ENCODE measurements at places on chromosomes 6 and 20.

DNA sequence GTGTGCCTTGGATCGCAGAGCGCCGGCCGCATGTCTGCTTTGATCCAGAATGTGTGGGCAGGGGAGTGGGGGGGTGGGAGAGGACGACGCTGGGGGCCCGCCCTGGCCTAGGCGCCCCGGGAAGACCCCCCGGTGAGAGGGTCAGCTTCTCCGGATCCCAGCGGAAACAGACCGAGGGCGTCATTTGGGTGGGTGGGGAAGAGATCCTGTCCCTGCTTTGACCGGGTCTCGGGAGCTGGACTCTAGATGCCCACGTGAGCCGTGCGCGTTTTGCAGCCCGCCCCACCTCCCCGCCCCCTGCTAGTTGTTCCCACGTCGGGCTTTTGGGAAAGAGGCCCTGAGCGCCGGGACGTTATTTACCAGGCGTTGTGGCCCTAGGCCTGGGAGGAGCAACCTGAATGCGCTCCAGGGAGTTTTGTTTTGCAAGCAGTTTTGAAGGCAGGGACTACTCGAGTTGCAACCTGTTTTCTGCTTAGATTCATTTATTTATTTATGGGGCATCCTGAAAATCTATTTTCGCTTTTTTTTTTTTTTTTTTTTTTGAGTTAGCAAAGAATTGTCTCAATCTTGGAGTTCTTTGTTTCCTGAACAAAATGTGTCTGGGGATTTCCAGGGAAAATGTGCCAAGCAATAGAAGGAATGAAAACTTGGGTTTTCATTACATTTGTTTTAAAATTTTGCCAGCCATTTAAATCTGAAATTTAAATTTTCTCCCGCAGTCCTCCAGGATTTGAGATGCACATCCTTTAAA is 1.6 kb downstream of the DSP start:
- peak; percentile 92 for DNase-seq

- DNase-seq: peak; percentile 84
Measured at GRCh38 chr20:21048841-21049273, 57.3 kb downstream of the LINC00237 start.

DNA sequence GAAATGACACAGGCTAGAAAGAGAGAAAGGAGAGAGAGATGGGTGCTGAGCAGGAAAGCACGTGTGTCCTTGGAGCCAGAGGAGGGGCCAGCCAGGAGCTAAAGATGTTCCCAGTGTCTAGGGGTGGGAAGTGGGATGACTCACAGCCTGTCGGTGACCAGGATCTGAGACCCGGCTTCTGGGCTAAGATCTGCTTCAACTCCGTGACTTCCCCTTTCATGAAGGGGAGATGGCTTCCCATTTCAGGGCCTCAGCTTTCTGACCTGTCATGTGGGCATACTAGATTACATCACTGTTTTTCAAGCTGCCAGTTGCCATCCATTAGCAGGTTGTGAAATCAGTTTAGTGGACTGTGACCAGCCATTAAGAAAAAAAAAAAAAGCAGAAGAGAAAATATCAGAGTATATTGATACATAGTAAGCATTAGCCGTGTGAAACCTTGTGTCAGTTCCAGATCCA is 5.4 kb downstream of the TGM3 start:
- no peak for DNase-seq

DNA sequence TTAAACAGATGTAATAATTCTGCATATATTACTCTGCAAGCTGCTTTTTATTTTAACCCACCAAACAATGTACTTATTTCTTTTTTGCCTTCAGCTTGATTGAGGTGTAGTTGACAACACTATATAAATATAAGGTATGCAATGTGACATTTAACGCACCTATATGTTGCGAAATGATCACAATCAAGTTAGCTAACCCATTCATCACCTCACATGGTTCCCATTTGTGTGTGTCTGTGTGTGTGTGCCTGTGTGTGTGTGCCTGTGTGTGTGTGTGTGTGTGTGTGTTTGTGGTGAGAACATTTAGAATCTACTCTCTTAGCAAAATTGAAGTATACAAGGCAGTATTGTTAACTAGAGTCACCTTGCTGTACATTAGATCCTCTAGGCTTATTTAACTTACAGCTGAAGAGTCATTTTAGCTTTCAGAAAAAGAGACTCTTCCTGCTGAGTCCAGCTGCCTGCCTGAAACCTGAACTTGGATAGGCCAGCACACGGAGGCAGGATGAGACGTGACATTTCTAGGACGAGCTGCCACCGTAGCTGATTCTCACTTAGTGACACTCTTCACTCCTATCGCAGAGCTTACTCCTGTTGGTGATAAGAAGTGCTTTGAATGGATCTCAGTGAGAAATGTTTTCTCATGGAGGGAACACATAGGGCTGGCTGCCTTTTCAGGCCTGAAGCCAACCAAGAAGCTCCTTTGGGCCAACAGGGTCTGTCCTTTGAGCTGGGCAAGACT is 126.5 kb upstream of the RIPOR2 start:
- DNase-seq: no peak

GRCh38 chr6:141105481-141105880 is 1027.2 kb upstream of the GJE1 start:
- no peak for DNase-seq

DNA sequence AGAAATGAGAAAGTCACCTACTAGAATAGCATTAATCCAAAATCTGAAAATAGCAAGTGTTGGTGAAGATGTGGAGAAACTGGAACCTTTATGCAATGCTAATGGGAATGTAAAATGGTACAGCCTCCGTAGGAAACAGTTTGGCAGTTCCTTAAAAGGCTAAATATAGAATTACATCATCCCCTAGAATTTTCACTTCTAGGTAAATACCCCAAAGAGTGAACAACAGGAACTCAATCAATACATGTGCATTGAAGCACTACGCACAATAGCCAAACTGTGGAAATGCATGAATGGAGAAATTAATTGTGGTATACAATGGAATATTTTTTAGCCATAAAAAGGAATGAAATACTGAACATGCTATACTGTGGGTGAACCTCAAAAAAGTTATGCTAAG is 982.0 kb upstream of the FLRT3 start:
- no peak for DNase-seq

DNA sequence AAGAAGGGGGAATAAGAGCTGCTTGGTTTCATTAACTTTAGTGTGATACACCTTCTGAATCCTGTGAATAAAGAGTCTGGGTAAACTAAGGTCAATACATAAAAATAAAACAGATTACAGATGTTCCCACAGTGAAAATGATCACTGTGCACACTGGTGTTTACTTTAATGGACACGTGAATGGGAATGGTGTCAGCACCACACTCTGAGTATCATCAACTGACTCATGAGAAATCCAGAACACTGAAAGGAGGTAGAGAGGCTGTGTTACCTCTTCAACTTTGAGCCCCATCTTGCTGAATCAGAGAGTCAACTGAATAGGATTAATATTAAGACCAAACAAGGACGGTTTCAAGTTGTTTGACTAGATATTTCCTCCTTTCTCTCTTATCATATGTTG is 75.0 kb downstream of the ELOVL4 start:
- DNase-seq: no peak

- DNase-seq: no peak
Measured at GRCh38 chr6:68673255-68673654, 38.2 kb downstream of the ADGRB3 start.

DNA sequence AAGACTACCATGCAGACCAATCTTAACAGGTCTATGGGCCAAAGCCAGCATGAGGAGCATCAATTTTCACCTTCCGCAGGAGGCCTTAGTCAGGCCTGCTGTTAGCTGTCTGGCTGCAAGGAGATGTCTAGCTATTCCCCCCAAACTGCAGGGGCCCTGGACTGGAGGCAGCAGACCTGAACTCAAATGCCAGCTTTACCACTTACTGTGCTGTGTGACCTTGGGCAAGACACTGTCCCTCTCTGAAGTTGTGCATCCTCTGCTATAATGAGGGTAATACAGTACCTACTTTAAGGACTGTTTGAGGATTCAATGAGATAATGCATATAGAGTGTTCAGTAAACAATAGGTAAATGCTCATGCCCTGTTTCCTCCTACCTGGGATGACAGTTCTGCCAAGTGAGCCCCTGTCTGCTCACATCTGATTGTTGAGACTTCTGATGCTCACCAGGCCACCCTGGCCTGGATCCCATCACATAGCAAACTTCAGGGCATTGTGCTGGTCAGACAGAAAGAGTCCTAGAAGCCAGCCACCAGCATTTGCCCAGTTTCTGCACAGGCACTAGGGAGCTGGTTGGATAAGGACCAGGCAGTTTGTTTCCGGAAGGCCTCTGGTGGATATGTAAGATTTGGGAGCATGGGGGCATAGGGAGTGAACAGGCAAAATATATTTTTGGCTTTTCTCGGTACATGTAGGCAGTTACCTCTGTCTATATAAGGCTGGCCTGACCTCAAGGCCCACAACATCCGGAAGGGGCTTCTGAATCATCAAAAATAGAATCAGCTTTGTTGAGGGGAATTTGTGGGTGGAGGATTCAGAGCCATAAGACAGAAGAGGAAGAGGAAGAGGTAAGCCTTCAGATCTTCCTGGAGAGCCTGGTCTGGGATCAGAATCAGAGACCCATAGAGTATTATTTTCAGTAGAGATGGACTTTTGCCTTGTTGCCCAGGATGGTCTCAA is 2.3 kb upstream of the OCSTAMP start:
- no peak for DNase-seq

DNA sequence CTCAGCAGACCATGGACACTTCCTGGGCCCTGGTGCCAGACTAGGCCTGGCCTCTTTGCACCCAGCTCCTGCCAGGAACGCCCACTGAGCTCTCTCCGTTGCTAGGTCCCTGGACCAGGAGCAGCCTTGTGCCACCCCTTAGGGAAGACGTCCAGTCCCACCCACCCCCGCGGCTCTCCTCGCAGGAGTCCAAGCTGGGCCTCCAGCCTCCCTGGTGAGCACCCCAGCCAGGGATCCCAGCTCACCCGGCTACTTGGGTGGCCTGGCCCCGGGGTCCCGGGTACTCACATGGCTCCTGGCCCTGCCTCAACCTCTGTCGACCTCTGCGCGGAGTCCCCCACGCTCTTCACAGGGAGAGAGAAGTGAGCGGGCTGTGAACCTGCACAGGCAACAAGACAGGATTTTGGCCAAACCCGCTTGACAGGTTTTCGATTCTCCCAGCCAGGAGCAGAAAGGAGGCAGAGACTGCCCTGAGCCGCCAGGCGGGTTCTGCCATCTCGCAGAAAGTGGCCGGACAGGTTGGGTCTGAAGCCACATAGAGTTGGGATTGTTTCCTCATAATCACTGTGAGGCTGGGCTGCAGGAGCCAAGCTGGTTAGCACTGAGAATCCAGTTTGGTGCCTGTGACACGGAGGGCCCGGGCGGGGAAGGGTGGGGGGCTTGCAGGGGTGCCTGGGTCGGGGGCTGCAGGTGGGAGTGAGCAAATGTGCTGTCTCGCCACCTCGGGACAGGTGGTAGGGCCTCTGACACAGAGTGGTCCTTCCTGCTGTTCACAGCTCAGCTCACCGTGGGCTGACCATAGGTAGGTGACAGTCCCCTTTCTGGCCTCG is at the start of gene RBBP8NL:
Gene RBBP8NL (minus strand): TSS at position 368 of the 830 bp plus-strand sequence. CDS start 7,892 bp downstream, outside the sequence.
- peak; percentile 86 for DNase-seq

DNA sequence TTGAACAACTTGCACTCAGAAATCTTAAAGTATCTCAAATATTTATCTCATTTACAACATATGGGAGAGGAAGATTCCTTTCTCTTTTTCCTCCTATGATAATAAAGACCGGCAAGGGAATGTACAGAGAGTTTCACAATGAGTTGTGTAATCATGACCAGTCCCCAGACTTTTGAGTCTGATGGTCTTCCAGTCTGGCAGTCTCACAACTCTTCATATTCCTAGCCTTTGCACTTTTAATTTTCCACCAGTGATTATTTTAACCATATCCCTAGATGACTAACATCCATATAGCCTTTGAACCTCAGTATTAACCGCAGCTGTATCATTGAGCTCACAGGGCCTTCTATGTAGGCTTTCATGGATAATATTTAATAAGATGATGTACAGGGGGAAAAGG is 278.5 kb downstream of the KHDC1L start:
- DNase-seq: no peak

DNA sequence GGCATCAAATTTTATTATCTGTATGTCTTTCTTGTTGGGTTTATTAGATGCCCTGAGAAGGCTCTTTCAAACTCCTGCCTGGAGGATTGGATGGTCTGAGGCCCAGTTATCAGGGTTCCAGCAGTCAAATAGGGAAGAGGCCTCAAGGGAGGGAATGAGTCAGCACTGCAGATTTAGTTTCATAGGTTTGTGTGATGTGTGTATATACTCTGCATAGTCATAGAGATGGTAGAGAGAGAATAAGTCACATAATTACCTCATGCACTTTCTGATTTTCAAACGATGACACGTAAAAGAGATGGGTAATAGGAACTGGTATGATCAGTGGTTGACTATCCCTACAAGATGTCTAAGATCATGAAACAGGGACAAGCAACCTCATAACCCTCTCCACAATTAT is 82.1 kb downstream of the ADAT2 start:
- no peak for DNase-seq

DNA sequence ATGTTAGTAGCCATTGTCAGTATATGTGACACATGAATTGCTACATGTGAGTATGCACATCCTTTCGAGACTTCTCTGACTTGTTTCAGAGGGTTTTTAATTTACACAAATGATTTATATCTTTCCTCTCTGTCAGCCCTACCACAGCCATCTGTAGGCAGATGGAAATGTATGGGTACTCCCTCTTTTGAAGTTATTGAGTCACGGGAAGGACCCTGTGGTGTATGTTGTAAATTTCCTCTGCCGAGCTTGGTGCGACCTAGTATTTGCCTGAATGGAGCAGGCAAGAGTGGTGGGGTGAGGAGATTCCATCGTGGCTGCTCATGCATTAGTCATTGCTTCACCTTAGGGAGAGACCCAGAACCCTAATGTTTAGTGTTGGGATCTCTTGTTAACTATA is 171.9 kb downstream of the JARID2 start:
- no peak for DNase-seq

- no peak for DNase-seq
Measured at GRCh38 chr6:163620670-163621330, 206.3 kb downstream of the QKI start.

DNA sequence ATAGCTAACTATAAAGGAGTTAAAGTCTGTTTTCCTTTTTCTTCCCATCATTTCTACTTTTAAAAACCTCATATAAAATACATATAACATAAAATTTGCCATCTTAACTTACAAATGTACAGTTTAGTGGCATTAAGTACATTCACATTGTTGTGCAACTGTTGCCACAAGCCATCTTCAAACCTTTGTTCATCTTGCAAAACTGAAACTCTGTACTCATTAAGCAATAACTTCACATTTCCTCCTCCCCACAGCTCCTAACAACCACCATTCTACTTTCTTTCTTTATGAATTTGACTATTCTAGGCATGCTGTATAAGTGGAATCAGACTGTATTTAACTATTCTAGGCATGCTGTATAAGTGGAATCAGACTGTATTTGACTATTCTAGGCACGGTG is 4.5 kb downstream of the CCDC170 start:
- DNase-seq: no peak

- DNase-seq: no peak
Measured at GRCh38 chr6:146914489-146915483, 289.4 kb upstream of the STXBP5 start.

Data from pancreas (tissue), 10 donors.